ENCODE measurements at places on chromosomes 7 and 10.
A peak's percentile ranks its signal among the peaks of the same experiment; 100 is the strongest.

GRCh38 chr7:103150192-103150591 is 1.3 kb upstream of the NAPEPLD start:
- no peak for DNase-seq

- DNase-seq: no peak
Measured at GRCh38 chr10:8051851-8052257, 2.6 kb upstream of the GATA3 start.

GRCh38 chr7:24290004-24290641 is 6.1 kb downstream of the NPY start:
- peak; percentile 35 for DNase-seq

GRCh38 chr10:23523251-23523650 is 84.4 kb downstream of the OTUD1 start:
- DNase-seq: no peak
